Activated CD4-positive, alpha-beta T cell treated with anti-CD3 and anti-CD28 coated beads, Interleukin-2, amount 10 ng/mL, durations not matched to agents 7 days and 5 days (primary cell): ENCODE measurements at places on chromosomes 7 and 10.

- DNase-seq = no peak
Measured at GRCh38 chr7:131882321-131882720, 325.9 kb upstream of the PODXL start.

- DNase-seq = no peak
Measured at GRCh38 chr7:154767821-154768415, 235.0 kb downstream of the PAXIP1 start.

GRCh38 chr7:37732888-37733287 is 49.3 kb downstream of the GPR141 start:
- no peak for DNase-seq

DNA sequence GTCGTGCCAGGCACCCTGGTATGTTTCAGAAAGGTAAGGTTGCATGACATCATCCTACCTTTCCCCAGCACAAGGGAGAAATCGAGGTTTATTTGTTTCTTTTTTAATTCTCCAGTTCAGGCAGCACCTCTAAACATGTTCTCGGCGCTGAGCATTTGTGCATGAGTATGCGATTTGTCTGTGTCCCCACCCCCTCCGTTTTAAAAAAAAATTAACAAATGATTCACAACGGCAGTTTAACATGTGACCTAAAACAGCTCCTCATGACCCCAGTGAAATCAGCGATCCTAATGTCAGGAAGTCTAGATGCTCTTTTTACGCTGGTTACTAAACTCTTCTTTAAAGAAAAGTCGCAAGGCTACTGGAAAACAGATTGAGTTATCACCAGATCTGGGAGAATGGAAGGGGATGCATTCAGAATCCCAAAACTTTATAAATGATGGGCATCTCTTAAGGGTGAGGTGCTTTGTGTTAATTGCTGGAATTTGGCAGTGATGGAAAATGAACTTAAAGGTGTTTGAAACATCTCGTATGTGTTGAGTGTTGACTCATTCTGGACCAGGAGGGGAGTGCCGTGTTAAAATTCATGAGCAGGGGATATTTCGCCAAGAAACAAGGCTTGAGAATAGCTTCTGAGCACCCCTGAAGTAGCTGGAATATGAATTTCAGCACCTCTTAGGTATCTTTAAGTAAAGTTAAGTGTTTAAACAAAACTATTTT is 106.8 kb upstream of the PDCD4 start:
- DNase-seq = no peak

GRCh38 chr7:27575613-27576012 is 87.1 kb downstream of the HIBADH start:
- no peak for DNase-seq
